Naive B cell (primary cell): ENCODE measurements at places on chromosomes 6 and 20. TPM values are rescaled to one million over a fixed set of nuclear protein-coding genes. Genes with fewer than 3 reads are reported as not detected.

DNA sequence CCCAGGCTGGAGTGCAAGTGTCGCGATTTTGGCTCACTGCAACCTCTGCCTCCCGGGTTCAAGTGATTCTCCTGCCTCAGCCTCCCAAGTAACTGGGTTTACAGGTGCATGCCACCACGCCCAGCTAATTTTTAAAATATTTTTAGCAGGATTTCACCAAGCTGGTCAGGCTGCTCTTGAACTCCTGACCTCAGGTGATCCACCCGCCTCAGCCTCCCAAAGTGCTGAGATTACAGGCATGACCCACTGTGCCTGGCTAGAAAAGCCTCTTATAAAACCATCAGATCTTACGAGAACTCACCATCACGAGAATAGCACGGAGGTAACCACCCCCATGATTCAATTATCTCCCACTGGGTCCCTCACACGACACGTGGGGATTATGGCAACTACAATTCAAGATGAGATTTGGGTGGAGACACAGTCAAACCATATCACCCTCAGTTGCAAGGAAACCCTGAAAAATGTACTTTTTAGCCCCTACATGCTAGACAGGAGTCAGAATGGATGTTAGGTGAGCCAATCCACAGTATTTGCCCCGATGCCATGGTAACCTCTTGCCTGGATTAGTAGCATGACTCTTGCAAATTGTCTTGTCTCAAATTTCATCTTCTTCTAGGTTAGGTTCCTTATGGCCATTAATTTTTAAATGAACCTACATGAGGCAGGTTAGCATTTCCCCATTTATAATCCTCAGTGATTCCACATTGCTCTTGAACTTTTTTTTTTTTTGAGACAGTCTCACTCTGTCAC is 17.1 kb upstream of the SASH1 start:
- H3K36me3 ChIP-seq, result no peaks in the 10 kb centered on the region
- no peak overlapping the region for H3K27ac ChIP-seq
- no peaks in the 10 kb centered on the region for H3K4me1 ChIP-seq
- peaks cover 28% of the 10 kb centered on the region for H3K27me3 ChIP-seq
- DNase-seq, result no peak

DNA sequence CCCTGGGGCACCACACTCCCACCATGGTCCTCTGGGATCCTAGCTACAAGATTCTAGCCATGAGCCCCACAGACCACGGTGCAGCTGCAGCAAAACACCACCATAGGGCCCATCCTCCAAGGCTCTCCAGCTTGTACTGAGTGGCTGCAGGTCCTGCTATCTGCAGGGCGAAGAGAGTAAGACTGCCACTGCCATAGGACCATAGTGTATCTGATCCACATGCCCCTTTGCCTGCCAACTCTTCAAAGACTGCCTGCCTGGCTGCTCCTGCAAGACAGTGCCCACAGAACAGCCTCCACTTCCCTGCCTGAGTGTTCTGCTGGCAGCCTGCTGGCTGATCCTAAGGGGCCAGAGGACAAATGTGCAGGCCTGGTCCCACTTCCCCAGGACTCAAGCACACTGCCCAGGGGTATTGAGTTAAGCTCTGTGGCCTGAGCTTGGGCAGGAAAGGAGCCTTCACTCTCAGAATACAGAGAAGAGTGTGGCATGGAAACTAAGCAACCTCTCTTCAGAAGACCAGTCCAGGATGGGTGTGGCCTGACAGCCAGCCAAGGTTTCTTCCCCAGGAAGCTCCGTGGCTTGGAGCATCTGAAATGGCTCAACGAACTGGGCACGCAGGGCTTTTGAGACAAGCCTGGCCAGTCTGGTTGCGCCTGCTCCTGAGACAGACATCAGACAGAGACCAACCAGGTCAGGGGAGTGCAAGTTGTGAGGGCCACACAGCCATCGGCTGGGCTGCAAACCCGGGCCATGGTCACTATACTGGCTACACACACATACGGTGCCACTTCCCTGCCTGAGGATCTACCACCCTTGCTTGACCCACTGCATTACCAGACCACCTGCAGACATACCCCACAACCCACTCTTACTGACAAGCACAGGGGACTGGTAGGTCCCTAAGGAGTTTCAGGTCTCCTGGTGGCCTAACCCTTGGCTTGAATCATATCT is 54.5 kb downstream of the RNGTT start:
- no peak overlapping the region for H3K4me3 ChIP-seq
- H3K4me1 ChIP-seq, result peaks cover 27% of the 10 kb centered on the region
- H3K36me3 ChIP-seq, result peaks cover 17% of the 10 kb centered on the region
- no peaks in the 10 kb centered on the region for H3K27me3 ChIP-seq
- no peak for DNase-seq

DNA sequence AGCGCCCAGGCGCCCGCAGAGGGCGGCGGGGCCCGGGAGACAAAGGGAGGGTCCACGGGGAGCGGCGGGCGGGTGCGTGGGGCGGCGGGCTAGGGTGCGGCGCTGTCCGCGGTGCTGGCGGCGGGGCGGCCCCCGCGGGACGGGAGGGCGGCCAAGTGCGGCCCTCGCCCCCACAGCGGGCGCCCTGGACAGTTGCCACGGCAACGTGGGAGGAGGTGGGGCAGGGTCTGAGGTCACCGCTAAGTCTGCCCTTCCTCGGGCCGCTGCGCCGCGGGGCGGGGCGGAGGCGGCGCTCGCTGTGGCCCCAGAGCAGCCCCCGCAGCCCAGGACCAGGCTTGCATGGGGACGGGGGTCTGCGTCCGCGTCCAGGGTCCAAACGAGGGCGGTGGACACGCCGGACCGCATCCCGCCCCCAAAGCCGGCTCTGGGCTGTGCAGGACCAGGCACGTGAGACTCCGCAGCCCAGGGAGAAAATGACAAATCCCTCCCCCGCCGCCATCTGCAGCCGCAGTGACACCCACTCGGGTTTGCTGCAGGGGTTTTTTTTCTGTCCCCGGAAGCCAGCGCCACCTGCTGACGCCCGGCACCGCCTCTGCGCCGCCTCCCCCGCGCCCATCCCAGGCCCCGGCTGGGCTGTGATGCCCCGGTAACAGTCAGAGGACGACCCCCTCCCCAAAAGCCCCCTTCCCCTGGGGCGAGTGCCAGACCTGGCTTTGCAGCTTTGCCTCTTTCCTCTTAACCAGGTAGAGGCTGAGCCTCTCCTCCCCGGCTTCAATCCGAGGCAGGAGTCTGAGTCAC is 36.8 kb downstream of the YTHDF1 start:
- H3K27me3 ChIP-seq, result peaks cover 15% of the 10 kb centered on the region
- DNase-seq, result peak; percentile 72
- H3K4me1 ChIP-seq, result peaks cover 14% of the 10 kb centered on the region
- no peaks in the 10 kb centered on the region for H3K36me3 ChIP-seq
- H3K27ac ChIP-seq, result no peak overlapping the region

DNA sequence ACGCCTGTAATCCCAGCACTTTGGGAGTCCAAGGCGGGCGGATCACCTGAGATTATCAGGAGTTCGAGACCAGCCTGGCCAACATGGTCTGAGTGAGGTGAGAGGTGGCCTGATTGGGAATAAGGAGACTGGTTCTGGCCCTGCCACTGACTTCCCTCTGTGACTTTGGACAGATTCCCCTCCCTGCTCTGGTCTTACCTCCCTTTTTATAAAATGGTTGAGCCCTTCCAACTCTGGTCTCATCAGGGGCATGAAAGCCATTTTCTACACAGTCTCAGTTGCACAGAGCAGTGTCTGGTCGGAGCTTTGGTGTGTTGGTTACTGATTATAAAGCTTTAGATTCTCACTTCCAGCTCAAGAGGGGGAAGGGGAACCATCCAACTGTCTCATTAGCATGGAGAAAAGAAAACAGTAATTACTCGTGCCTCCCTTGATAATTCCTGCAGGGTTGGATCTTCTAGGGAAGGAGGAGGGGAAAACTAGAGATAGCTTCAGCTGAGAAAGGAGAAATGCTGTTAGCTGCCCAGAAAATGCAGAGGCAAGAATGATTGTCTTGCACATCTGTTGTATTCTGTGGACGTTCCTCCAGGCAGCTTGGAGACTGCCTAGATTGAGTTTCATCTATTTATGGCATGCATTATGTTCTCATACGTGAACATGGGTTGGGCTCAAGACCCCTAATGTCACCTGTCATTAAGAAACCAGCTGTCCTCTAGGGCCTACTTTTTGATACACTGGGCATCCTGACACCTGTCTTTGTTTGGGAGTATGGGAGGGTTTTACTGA is 30.4 kb downstream of the RALY start:
- H3K4me3 ChIP-seq, result no peak overlapping the region
- no peaks in the 10 kb centered on the region for H3K36me3 ChIP-seq
- no peaks in the 10 kb centered on the region for H3K27me3 ChIP-seq
- H3K4me1 ChIP-seq, result peaks cover 66% of the 10 kb centered on the region
- peak overlapping the region; percentile 93 for H3K27ac ChIP-seq

Gene ARHGAP40
- polyA plus RNA-seq, result not detected

- no peak overlapping the region for H3K4me3 ChIP-seq
- peaks cover 7% of the 10 kb centered on the region for H3K4me1 ChIP-seq
- H3K27ac ChIP-seq, result no peak overlapping the region
- no peaks in the 10 kb centered on the region for H3K36me3 ChIP-seq
- DNase-seq, result no peak
- H3K27me3 ChIP-seq, result no peaks in the 10 kb centered on the region
Observed at GRCh38 chr6:18500921-18501662, 113.9 kb downstream of the RNF144B start.

GRCh38 chr6:52130440-52130839 is 43.0 kb upstream of the PKHD1 start:
- no peak overlapping the region for H3K4me3 ChIP-seq
- no peaks in the 10 kb centered on the region for H3K4me1 ChIP-seq
- H3K36me3 ChIP-seq, result no peaks in the 10 kb centered on the region
- DNase-seq, result no peak

DNA sequence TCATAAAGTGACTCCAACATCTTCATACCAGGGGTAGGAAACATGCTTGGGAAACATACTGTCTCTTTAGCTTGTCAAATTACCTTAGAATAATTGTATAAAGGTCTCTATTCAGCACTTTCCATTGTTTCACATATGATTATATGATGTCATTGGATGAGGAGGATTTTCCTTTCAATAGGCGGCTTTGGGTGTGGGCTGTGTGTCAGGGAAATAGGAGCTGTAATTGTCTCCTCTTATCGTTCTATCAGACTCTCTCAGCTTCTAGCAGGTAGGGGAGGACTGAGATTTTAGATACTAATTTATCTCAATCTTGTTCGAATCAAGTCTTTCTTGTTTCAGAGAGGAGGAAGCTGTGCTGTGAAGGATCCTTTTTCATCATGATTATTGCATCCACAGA is 179.4 kb upstream of the OLIG3 start:
- DNase-seq, result no peak
- no peak overlapping the region for H3K27ac ChIP-seq
- no peak overlapping the region for H3K4me3 ChIP-seq
- H3K4me1 ChIP-seq, result no peaks in the 10 kb centered on the region
- no peaks in the 10 kb centered on the region for H3K36me3 ChIP-seq

- H3K27me3 ChIP-seq, result no peaks in the 10 kb centered on the region
- H3K36me3 ChIP-seq, result peaks cover 7% of the 10 kb centered on the region
- no peak for DNase-seq
- H3K4me3 ChIP-seq, result no peak overlapping the region
- H3K4me1 ChIP-seq, result no peaks in the 10 kb centered on the region
- H3K27ac ChIP-seq, result no peak overlapping the region
Observed at GRCh38 chr6:11563793-11564192, 26.2 kb downstream of the TMEM170B start.

- no peak overlapping the region for H3K27ac ChIP-seq
- H3K4me3 ChIP-seq, result no peak overlapping the region
- no peak for DNase-seq
- H3K27me3 ChIP-seq, result peaks cover 8% of the 10 kb centered on the region
- H3K36me3 ChIP-seq, result no peaks in the 10 kb centered on the region
Observed at GRCh38 chr20:10655720-10656669, 17.8 kb downstream of the JAG1 start.

Gene GCNT2
- 3.7 TPM for polyA plus RNA-seq

Gene PBOV1
- polyA plus RNA-seq, result not detected

GRCh38 chr20:32580219-32580969 is 4.7 kb downstream of the NOL4L start:
- peaks cover 15% of the 10 kb centered on the region for H3K4me1 ChIP-seq
- no peak overlapping the region for H3K27ac ChIP-seq
- H3K27me3 ChIP-seq, result peaks cover 4% of the 10 kb centered on the region
- no peak for DNase-seq
- no peak overlapping the region for H3K4me3 ChIP-seq
